ENCODE measurements at places on chromosomes 3 and 15.

GRCh38 chr3:35966629-35967464 is 327.5 kb downstream of the ARPP21 start:
- peak; percentile 27 for DNase-seq

DNA sequence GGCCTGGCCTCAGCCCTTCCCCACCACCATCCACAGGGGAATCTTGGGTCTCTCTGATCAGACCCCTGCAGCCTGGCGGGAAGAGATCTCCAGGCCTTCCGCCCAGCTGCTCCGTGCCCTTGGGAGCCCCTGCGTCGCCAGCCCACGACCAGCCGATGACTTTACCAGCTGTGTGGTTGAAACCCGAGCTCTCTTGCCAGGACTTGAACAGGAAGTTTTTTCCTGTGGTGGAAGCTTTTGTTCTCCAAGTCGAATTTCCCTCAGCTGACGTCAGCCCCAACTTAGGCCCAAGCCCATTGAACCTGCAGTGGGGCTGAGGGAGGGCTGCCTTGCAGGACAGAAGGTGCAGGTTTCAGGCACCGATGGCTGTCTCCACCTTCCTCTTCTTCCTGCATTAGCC is 51.7 kb upstream of the SMAD3 start:
- DNase-seq, result no peak

- no peak for DNase-seq
These were observed 49.5 kb downstream of the HEG1 start for GRCh38 chr3:125006291-125006731.

DNA sequence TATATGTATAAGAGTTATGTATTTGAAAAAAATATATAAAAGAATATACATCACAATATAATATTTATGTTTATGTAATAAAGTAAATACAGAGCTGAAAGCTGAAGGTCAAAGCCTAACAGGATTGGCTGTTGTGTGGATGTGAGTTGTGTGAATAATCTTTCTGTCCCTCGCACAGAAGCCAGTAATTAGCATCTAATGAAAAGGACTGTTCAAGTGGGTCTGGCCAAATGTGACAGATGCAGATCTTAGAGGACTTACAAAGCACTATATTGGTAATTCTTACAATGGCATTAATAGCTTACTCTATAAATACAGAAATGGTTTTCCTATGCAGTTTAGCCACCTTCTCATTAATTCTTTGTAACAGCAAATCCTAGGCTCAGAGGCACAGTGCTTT is 2.4 kb downstream of the MKRN3 start:
- no peak for DNase-seq

GRCh38 chr3:101851072-101851770 is 1.9 kb downstream of the NFKBIZ start:
- DNase-seq, result no peak

GRCh38 chr15:78957416-78958093 is 12.7 kb upstream of the CTSH start:
- no peak for DNase-seq

DNA sequence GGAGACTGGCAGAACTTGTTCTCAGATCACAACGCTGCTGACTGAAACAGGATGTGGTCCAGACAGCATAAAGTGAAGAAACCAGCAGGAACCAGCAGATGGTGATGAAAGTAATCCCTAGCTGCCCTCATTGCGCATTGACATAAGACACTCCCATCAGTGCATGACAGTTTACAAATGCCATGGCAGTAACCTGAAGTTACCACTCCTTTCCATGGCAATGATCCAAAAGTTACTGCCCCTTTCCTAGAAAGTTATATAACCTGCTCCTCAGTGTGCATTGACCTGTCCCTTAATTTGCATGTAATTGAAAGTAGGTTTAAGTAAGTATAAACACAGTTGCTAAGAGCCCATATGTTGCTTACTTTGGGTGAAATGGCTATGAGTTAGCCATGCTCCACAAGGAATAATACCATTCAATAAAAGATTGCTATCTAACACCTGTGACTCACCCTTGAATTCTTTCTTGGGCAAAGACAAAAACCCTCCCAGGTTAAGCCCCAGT is 149.1 kb upstream of the CD96 start:
- DNase-seq, result no peak

GRCh38 chr15:64667736-64668161 is 107.6 kb downstream of the RBPMS2 start:
- DNase-seq, result no peak

GRCh38 chr15:52464478-52464877 is 64.2 kb downstream of the MYO5A start:
- DNase-seq, result no peak

- no peak for DNase-seq
These were observed 84.2 kb upstream of the WNT5A start for GRCh38 chr3:55571216-55571813.

Data from inflammatory macrophage (primary cell).